ENCODE measurements at places on chromosomes 2 and 18. TPM values are rescaled to one million over a fixed set of nuclear protein-coding genes. Genes with fewer than 3 reads are reported as not detected.
A peak's percentile ranks its signal among the peaks of the same experiment; 100 is the strongest.

The SERPINB10 gene
- total RNA-seq: not detected

The MAL gene
- not detected for total RNA-seq

- H3K4me1 ChIP-seq: peaks cover 13% of the 10 kb centered on the region
- no peak overlapping the region for H3K27ac ChIP-seq
- no peaks in the 10 kb centered on the region for H3K27me3 ChIP-seq
These were observed 4.8 kb downstream of the EPHA4 start for GRCh38 chr2:221567231-221567760.

The IL36B gene
- total RNA-seq: not detected

The PREB gene
- 52.2 TPM for total RNA-seq

GRCh38 chr2:112084689-112085374 is 29.8 kb downstream of the TMEM87B start:
- no peak overlapping the region for H3K27ac ChIP-seq
- no peak for DNase-seq
- no peak overlapping the region for H3K4me3 ChIP-seq
- peaks cover 69% of the 10 kb centered on the region for H3K36me3 ChIP-seq
- H3K27me3 ChIP-seq: no peaks in the 10 kb centered on the region
- H3K4me1 ChIP-seq: no peaks in the 10 kb centered on the region

DNA sequence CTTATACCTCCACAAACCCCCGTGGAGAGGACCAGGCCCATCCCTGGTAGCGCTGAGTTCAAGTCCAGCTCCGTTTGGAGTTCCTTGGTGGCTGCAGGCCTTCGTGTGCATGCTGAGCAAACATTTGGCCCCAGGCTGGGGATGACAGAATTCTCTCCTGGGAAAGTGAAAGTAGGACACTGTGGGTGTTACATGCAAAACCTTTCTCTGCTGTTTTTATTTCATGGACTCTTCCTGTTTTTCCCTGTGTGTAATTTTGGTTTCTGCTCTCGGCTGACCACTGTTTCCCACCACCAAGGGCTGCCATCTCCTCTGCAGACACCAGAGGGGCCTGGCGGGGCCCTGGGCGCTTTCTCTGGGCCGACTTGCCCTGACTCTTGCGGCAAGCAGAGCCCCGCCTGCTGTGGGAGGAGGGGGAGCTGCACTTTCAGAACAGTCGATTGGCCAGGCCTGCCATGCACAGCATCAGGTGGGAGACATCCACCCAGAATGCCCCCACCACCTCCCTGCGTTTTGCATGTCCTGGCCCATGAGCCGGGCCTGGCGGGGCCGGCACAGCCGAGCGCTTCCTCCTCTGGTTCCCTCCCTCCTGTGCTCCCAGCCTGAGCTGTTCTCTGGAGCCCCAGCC is 102.4 kb downstream of the CABLES1 start:
- H3K4me1 ChIP-seq: peaks cover 19% of the 10 kb centered on the region
- H3K27me3 ChIP-seq: no peaks in the 10 kb centered on the region
- DNase-seq: peak; percentile 88
- H3K4me3 ChIP-seq: peak overlapping the region; percentile 60
- peak overlapping the region; percentile 68 for H3K27ac ChIP-seq
- H3K36me3 ChIP-seq: no peaks in the 10 kb centered on the region

The TNFAIP6 gene
- 8.9 TPM for total RNA-seq

The NAT8 gene
- not detected for total RNA-seq

The PROC gene
- not detected for total RNA-seq

The SP9 gene
- not detected for total RNA-seq

DNA sequence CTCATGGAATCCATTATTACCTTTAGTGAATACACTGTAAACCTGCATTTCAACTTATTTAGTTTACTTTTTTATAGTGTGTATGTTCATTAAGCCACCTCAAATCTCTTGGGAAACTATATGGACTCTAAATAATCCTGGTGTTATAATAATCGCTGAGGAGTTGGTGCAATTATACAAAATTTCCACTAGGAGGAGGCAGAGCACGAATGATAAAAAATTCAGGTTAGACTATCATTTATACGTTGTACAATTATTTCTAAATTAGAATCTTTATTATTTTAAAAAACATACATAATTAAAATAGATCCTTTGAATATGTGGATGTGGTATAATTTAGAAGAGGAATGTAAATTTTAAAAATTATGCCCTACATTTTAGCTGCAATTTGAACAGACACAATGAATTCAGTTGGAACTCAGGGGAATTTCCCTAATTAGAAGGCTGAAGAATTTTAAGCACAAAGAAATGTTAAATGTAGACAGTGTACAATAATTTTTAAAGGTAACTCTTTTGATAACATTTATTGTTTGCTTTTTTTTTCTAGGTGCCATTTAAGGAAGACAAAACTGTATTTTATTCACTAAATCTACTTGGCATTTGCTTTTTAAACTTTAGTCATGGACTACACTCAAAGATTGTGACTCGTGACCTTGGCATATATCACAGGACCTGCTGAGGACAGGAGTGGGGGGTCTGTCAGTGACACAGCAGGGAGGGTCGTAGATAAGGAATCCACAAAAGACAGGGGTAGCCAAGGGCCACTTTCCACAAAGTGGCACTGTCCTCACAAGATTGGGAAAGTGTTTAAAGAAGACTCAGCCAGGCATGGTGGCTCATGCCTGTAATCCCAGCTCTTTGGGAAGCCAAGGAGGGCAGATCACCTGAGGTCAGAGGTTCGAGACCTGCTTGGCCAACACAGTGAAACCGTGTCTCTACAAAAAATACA is 45.5 kb downstream of the RAB12 start:
- DNase-seq: peak; percentile 50
- H3K4me1 ChIP-seq: no peaks in the 10 kb centered on the region
- no peaks in the 10 kb centered on the region for H3K27me3 ChIP-seq
- H3K36me3 ChIP-seq: no peaks in the 10 kb centered on the region

- H3K27ac ChIP-seq: no peak overlapping the region
- no peaks in the 10 kb centered on the region for H3K27me3 ChIP-seq
- H3K4me1 ChIP-seq: 0 out of 2 replicates have a peak, but pooled peaks cover 8% of the 10 kb centered on the region
These were observed 372.4 kb upstream of the RND3 start for GRCh38 chr2:150859877-150860276.

DNA sequence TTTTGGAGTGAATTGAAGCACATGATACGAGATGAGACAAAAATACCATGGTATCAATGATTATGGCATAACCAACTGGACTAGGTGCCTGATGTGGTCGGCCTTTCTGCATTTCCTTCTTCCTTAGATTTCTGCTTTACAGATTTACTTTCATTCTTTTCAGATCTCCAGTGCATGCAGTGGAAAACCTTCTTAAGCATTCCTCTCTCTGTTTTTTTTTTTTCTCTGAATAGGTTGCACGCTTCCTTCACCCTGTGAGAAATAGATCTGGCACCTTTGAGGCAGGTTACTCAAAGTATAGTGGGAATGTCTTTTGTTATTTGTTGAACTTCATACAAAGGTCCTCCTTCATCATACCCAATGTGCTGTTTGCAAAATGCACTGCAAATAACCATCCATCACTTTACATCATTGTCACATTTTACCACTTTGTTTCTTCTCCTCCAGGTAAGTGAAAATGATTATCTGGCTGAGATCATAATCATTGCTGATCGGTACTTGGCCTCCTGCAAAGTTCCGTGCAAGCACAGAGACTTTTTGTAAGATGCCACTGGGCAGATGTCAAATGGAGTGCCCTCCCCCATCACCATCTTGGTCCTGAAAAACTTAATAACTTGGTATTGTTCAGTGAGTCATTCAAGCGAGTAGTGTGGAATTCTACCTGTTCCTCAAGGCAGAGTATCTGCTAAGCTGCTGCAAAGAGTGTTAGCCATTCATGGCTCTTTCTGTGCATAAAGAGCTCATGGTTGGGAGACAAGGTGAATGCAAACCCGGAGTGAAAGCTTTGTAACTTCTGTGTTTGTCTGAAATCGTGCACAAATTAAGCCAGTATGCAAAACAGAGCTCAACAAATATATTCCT is 30.0 kb upstream of the KLHL14 start:
- H3K27me3 ChIP-seq: no peaks in the 10 kb centered on the region
- no peaks in the 10 kb centered on the region for H3K4me1 ChIP-seq

- H3K27ac ChIP-seq: no peak overlapping the region
- H3K4me3 ChIP-seq: no peak overlapping the region
- no peaks in the 10 kb centered on the region for H3K4me1 ChIP-seq
- peaks cover 8% of the 10 kb centered on the region for H3K27me3 ChIP-seq
- no peaks in the 10 kb centered on the region for H3K36me3 ChIP-seq
These were observed 123.3 kb upstream of the ST6GAL2 start for GRCh38 chr2:107009275-107009674.

DNA sequence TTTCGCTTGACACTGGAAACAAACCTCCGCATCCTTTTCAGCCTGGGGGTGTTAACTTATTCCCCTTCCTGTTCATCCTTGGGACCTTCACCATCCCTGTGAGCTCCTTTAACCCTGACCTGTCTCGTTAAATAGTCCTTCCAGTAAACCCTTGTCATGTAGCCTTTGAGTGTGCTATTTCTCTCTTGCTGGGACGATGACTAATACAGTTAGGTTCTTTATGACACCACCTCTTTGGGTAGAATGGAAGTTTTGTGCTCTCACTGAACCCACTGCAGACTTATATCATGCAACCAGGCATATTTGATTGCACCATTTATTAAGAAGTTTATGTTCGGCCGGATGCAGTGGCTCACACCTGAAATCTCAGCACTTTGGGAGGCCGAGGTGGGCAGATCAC is 40.5 kb upstream of the GAREM1 start:
- DNase-seq: peak; percentile 1
- H3K27me3 ChIP-seq: no peaks in the 10 kb centered on the region
- H3K4me1 ChIP-seq: no peaks in the 10 kb centered on the region
- H3K36me3 ChIP-seq: no peaks in the 10 kb centered on the region
- H3K4me3 ChIP-seq: no peak overlapping the region
